ENCODE measurements at places on chromosomes 13 and 19. TPM values are rescaled to one million over a fixed set of nuclear protein-coding genes. Genes with fewer than 3 reads are reported as not detected.

SLC5A5 gene
- not detected for total RNA-seq

GIPC1 gene
- total RNA-seq, result 50.2 TPM

TMEM59L gene
- total RNA-seq, result 1.2 TPM

RCBTB2 gene
- 19.7 TPM for total RNA-seq

VSIG10L gene
- total RNA-seq, result 1.8 TPM

PLIN5 gene
- 17.1 TPM for total RNA-seq

CEACAM6 gene
- total RNA-seq, result 1.1 TPM

RDH8 gene
- not detected for total RNA-seq

TMEM161A gene
- 20.7 TPM for total RNA-seq

TSHZ3 gene
- total RNA-seq, result 32.8 TPM

PGLYRP1 gene
- total RNA-seq, result 3.2 TPM

C19orf67 gene
- not detected for total RNA-seq

FOXO1 gene
- 57.5 TPM for total RNA-seq

LRRC63 gene
- total RNA-seq, result 0.49 TPM

THSD8 gene
- total RNA-seq, result 2.4 TPM

DPF1 gene
- not detected for total RNA-seq

SYCN gene
- not detected for total RNA-seq

DMKN gene
- 26.5 TPM for total RNA-seq

VRK3 gene
- total RNA-seq, result 42.4 TPM

KLK13 gene
- 0.58 TPM for total RNA-seq

ACP5 gene
- total RNA-seq, result 19.7 TPM

STARD13 gene
- total RNA-seq, result 151 TPM

SLC25A41 gene
- total RNA-seq, result 0.27 TPM
